ENCODE measurements at places on chromosomes 5 and 9.

DNA sequence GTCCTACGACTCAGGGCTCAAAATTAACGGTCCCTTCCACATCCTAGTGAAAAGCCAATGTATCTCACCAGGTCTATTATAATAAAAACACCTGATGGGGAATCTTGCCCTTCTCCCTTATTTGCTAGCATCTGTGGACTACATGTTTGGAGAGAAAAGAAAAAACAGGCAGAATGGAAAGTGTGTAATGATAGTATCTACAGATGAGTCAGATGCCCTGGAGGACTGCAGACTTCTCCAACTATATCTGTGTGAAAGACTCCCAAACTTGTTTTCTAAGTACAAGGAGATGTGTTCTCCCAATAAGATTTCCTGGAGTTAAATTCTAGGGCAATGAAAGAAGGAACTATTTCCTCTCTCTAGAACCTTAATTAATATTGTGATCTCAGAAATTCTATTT is 66.0 kb downstream of the FOXB2 start:
- DNase-seq = no peak

DNA sequence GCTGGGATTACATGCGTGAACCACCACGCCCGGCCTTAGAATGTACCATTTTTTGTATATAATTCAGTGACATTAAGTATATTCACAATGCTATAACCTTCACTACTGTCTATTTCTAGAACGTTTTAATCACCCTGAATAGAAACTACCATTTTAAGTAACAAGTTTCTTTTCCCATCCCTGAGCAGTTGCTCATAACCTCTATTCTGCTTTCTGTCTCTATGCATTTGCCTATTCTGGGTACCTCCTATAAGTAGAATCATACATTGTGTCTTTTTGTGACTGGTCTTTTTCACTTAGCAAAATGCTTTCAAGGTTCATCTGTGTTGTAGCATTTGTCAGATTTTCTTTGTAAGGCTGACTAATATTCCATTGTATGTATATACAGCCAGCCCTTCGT is 39.9 kb downstream of the DDX46 start:
- no peak for DNase-seq

DNA sequence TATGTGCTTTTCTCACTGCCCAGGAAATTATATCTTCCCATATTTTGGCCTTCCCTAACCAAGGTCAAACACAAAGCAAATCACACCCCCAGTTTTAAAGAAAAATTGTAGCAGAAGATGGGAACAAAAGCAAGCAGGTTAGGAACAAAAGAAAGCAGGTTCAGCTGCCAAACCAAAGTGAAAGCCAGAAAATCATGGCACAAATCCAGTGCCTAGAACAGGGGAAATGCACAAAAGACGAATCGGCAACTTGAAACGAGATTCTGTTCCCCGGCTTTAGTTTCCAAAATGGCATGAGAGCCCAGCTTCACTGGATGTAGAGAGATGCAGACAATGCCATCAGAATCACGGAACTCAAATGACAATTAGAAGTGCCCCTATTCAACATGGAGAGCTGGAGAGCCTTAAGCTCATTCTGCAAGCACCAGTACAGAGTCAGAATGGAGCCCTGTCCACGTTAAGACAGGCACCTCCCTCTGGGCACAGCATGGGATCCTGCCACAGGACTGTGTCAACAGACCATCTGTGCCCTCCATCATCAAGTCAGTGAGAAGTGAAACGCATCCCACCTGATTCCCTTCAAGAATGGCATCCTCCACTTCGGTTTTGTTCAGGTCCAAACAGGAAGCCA is 13.8 kb downstream of the DNAH5 start:
- DNase-seq = no peak

DNA sequence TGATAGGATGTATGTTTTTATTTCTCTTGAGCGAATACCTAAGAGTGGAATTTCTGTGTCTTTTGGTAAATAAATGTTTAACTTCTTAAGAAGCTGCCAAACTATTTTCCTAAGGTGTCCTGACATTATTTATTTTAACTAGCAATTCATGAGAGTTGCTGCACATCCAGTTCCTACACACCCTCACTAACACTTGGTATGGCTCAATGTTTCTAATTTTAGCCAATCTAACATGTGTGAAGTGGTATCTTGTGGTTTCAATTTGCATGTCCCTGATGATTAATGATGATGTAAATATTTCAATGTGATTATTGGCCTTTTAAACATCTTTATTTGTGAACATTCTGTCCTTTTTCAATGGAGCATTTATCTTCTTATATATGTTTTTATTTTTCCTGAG is 2095.5 kb upstream of the C9orf72 start:
- DNase-seq = no peak

GRCh38 chr9:127890053-127890452 is 9.3 kb downstream of the ST6GALNAC6 start:
- no peak for DNase-seq

Measured in stimulated activated CD8-positive, alpha-beta memory T cell treated with anti-CD3 and anti-CD28 coated beads, Interleukin-4, amount 100 ng/mL, for 4 hours (primary cell).